ENCODE measurements at places on chromosomes 13 and 19.

GRCh38 chr13:50386541-50387050 is 371.4 kb downstream of the KCNRG start:
- no peak for DNase-seq

DNA sequence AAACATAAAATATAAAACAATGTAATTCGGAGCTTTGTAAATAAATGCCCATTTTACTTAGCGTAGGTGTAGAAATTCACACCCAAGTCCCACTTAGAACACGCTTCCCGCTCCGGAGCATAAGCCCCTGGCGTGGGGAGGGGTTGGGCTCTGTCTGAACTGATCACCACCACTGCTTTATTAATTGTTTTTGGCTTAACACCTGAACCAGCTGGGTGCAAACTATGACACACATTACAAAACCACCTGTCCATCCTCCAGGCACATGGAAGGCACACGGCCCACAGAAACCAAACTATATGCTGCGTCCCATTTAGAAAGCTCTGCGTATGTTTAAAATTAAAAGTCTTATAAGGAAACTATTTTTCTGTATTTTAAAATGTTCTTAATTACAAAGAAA is 25.9 kb downstream of the RASA3 start:
- no peak for DNase-seq

- no peak for DNase-seq
Measured at GRCh38 chr13:70720386-70720785, 612.1 kb upstream of the KLHL1 start.

DNA sequence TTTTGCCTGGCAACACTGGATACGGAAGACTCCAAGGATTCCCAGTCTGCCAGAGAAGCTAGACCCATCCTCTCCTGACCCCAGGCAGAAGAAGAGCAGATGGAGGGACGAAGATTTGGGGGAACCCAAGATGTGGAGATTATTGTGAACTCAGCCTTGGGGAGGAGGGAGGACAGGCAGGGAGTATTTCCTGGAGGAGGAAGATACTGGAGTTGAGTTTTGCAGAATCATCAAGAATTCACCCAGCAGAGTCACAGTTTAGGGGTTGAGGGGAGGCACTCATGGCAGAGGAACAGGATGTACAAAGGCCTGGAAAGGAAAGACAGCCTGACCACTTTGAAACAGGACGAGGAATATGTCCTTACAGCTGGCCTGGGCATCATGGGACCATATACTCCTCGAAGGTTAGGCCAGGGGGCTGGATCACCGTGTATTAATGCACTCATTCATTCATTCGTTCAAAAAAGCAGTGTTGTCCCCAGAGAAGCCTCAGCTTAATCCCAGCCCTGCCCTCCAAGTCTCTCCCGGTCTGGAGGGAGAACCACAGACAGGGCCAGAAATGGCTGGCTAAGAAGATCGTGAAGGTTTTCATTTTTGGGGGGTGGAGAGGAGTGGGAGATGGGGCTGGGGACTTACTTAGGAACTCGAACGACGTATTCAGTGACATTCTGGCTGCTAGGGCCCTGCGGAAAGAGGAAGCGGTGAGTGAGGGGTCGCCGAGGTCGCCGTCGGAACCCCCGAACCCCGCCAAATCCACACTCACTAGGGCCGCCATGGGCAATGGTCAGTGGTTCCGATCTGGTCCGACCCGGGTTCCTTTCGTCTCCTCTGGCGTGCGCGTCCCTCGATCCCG is 517 bp downstream of the GTF2F1 start:
- no peak for DNase-seq

GRCh38 chr13:113527272-113527958 is 36.9 kb upstream of the DCUN1D2 start:
- no peak for DNase-seq

DNA sequence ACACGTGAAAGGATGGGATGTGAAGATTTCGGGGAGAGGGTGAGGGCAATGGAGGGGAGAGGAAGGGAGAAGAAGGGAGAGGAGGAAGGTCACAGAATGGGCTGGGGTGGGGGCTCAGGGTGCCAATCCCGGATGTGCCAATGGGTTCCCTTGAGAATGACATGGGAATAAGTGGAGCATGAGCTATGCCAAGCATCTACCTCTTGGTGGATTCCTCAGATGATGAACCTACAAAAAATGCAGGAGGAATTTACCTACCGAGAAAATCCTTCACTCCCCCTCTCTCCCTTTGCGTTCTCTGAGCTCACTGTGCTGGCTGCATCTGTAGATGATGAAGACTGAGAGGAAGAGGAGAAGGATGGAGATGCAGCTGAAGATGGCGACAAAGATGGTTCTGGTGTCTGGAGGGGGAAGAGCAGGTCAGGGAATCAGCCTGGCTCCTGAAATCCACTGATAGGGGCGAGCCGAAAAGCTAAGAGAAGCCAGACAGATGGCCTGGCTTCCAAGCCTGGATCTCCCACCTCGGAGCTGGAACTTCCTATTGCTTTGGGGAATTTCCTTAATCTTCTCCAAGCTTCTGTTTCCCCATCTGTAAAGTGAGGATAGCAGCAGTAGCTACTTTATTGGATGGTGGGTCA is 21.6 kb downstream of the VSTM1 start:
- DNase-seq = no peak

DNA sequence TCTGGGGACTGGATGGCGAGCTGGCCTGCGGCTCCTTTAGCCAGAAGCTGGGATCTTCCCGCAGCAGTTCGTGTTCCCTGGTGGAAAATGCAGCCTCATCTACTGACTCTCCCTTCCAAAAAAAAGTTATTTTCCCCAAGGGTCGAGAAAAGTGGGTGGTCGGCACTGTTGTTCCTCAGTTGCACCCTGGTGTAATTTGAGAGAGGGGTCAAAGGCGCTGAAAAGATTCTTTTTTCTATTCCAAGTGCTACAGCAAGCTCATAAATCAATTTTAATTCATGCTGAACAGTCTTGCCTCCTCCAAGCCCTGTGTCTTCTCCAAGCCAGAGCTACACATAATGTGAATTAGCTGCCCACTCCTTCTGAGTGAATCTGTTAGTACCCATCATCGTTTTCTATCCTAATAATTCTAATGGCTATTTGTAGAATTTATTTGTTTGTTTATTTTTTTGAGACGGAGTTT is 774 bp downstream of the SLC25A15 start:
- no peak for DNase-seq

DNA sequence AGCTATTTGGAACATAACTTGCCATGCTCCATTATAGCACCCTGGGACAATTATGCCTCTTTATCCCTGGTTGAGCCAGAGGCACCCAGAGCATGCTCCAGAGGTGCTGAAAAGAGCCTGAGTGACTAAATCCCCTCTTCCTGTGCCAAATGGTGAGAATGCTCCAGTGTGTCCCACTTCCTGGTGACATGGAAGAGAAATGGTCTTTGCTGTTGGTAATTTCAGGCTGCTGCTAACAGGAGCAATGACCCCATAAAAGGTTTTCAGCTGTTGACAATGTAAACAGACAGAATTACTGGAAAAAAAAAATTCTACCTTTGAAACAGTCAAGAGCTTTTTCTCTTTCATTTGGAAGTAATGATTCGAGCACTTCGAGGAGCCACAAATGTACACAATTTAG is 341.8 kb downstream of the FGF9 start:
- DNase-seq = no peak

DNA sequence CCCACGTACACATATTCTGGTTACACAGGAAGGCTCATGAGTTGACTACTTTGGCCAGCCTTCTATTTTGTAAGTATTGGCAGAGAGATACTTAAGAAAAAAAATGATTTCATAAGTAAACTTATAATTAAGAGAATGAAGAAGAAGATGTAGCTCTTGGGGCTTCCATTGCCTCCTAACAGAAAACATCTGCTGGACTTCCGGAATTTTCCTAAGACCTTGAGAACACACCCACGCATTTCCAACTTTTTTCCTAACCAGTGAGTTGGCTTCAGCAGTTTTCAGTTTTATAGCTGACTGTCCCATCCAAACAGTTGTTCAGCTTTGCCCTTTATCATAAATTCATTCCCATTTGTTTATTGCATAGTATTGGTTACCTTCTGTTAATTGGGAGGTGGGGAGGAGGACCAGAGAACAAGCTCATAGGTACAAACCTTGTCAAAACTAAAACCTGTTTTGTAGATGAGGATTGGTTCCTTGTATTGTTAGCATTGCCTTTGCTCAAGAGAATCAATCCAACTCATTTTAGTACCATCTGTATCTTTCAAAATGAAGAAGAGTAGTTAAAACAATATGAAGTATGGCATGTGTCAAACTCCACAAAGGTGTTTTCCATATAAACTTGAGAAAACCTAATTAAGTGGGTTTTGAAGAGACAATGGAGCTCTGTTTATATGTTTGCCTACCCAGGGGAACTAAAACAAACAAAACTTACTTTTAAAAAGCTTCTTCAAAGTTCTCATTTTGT is 93.9 kb downstream of the COL4A2 start:
- no peak for DNase-seq

DNA sequence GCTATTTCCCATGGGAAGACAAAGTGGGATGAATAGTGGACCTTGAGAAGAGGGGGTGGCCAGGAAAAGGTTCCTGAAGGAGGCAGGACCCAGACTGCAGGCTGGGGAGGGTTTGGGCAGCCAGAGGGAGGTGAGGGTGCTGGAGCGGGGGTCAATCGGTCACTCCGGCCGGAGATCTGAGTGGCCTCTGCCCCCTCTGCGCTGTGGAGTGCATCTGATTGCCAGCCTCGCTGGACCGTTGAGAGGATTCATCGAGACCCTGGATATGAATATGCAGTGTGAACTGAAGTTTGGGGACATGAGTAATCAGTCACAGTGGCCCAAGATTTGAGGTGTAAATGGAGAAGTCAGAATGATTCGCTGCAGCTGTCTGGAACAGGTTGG is 5.5 kb upstream of the ZNF580 start:
- DNase-seq = no peak

GRCh38 chr13:26722321-26722720 is 38.3 kb downstream of the GPR12 start:
- DNase-seq = no peak

DNA sequence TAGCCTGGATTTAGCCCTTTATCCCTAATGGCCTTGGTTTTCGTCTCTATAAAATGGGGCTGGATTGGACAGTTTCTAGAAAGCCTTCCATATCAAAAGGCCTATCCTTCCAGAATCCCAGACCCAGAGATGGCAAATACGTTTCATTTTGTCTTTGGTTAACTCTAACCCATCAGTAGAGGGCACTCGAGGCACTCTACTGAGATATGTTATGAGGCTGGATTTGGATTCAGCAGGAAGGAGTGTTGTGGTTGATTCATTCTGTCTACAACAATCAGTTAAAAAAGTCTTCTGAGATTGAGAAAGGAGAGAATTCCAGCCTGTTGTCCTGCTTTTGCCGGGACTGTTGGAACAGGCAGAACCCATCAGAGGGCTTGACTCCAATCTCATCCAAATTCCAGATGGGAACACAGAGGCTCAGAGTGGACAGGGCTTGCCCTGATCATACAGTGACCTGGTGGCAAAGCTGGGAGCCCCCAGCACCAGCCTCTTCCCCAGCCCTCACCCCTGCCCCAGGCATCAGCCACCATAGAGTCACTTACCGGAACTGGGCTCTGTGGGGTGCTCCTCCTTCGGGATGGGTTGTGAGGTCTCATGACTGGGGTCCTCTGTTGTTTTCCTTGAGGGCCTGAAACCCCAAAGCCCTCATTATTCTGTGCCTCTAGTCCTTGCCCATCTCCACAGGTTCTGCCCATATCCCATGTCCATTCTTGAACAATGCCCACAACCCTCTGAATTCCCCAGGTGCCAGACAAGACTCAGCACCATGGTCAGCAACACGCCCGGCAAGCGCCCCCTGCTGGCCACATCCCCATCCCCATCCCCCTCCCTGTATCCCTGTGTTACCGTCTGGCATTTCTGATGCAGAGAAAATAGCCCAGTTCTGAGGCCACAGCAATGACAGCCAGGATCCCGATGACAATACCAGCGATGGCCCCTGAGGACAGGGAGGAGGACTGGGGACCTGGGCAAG is 12.3 kb upstream of the ZNF180 start:
- no peak for DNase-seq

- DNase-seq = no peak
Measured at GRCh38 chr13:103140001-103140671, 73.9 kb upstream of the SLC10A2 start.

GRCh38 chr13:51919531-51919930 is 57.8 kb downstream of the CCDC70 start:
- no peak for DNase-seq

DNA sequence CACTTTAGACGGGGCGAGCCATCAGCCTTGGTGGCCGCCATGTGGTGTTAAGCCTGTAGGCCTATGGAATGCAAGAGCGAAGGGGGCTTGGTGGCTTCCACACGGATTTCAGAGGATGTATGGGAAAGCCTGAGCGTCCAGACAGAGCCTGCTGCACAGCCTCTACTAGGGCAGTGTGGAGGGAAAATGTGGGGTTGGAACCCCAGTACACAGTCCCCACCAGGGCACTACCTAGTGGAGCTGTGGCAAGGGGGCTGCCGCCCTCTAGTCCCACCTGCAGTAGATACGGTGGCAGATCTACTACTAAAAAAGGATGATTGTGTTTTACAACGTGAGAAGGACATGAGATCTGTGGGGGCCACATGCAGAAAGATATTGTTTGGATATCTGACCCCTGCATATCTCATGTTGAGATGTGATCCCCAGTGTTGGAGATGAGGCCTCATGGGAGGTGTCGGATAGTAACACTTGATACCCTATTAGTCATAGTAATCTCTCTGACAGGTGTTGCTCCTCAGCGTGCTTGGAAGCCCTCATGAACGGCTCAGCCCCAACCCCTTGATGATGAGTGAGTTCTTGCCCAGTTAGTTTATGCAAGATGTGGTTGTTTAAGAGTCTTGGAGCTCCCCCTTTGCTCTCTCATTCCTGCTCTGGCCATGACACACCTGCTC is 45.6 kb downstream of the LHFPL6 start:
- DNase-seq = no peak

GRCh38 chr19:48641850-48642249 is 4.1 kb downstream of the CA11 start:
- DNase-seq = no peak

DNA sequence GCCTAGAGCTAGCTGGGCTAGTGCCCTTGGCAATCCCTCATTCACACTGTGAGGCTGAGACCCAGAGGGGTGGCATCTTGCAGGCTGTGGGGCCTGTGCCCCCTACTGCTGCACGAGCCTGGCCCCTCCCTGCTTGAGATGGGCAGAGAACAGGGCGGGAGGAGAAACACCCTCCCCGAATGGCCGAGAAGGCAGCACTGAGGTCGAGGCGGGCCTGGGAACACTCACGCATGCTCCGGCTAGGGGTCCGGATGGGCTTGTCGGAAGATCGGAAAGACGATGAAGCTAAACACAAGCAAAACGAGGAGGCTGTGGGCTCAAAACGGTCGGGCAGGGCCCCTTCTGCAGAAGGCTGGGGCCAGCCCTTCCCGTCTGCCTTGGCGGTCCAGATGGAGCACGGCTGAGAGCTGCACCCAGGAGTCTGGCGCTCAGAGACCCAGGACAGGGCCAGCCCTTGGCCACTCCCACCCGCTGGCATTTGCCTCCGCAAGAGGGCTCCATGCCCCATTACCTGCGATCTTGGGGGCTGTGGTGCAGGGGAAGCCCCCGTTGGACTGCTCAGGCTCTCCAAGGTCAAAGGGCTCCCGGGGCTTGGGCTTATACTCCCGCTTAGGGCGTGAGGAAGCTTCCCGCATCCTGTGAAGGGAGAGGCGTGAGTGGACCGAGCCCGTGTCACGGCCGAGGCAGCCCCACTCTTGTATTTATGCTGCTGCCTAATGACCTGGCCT is 18.9 kb downstream of the MPND start:
- DNase-seq = no peak

Data from GOT3 (cell line).